ENCODE measurements at places on chromosomes 5 and 9.
A peak's percentile ranks its signal among the peaks of the same experiment; 100 is the strongest.

- DNase-seq: no peak
Measured at GRCh38 chr5:174364676-174365075, 319.2 kb downstream of the NSG2 start.

DNA sequence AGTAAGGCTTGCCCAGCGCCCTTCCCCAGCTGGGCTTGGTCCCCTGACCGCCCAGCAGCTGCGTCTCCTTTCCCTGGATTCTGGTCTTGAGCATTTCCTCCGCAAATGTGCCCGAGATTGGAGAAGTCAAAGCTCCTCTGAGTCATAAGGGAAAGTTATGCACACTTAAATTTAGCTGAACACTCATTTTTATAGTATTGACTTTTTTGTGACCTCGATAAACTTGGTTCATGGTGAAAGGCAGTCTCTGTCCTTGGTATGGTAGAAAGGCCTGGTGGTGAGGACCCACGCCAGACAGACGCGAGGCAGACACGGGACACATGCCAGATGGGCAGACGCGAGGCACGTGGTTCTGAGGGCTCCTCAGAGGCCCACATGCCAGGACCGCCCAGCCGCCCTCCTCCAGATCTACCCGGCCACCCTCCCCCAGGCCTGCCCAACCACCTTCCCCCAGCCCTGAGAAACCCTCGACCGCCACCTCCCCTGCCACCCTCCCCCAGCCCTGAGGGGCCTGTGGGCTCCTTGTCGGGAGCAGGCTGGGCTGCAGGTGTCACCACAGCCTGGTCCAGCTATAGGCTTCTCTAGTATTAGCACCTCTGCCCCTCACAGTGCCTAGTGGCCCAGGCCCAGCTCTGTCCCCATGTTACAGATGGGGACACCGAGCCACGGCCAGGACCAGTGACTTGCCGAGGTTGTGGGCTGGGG is 60.9 kb upstream of the CACNA1B start:
- DNase-seq: no peak

DNA sequence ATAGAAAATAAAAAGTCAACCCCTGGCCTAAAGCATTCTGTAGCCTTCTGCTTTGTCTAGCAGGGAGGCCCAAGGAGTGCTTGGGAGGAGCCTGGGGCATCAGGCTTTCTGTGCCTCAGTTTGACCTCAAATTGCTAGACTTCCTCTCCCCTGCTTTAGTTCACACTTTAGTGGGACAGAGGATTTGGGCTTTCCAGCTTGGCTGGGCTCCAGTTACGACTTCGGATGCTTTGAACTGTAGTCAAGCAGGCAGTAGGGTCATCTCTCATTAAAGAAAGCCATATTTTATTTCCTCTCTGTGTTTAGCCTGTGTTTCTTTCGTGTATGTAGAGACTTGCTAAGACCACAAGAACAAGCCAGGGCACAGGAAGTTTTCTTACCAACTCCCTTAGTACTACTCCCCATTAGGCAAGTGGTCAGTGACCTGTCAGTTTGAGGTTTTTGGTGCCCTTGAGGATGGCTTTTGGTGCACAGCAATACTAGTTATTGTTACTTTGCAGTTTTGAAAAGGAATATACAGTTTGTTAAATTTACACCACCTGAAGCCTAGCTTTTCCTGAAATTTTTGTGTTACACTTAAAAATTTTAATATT is 334.7 kb downstream of the NDUFS4 start:
- no peak for DNase-seq

- no peak for DNase-seq
Measured at GRCh38 chr9:89374176-89374575, 55.9 kb downstream of the SECISBP2 start.

DNA sequence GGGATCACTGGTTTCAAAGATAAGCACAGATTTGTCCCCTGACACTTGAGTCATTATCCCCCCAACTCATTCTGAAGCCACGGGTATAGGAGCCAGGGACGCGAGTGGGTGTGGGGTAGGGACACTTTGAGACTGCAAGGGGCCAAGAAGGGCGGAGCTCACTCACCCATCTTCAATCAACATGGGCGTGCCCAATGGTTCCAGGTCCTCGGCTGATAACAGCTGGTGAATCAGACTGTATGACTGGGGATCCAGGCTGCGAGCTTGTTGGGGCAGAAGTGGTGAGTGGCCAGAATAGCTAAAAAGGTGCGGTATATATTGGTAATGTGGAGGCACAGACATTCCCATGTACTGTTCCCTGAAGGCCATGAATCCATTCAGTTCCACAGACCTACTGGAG is 30.7 kb upstream of the NR5A1 start:
- no peak for DNase-seq

GRCh38 chr9:31799953-31800609 is 584.4 kb upstream of the ACO1 start:
- DNase-seq: no peak

GRCh38 chr9:114385397-114386181 is 2.2 kb downstream of the AKNA start:
- peak; percentile 81 for DNase-seq

DNA sequence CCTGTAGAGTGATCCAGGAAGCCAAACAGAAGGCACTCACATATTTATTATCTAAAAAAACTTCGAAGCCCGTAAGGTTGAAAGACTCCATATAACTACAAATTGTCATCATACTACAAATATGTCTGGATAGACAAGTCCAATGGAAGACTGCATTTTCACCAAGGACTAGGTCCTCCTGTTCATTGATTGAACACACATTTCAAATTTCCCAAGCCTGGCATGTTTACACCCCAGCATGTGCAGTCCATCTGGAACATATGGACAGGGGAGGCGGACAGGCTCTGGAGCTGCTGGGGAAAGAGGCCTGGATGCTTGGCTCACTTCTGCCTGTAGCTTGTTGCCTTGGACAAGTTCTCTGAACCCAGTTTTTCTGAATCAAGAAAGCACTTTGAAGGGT is 378.7 kb downstream of the ENC1 start:
- no peak for DNase-seq

- no peak for DNase-seq
Measured at GRCh38 chr5:110832683-110833082, 93.9 kb downstream of the SLC25A46 start.
